ENCODE measurements at places on chromosomes 3 and 15. TPM values are rescaled to one million over a fixed set of nuclear protein-coding genes. Genes with fewer than 3 reads are reported as not detected.

GRCh38 chr3:84958495-84959469, at the start of gene CADM2:
Gene CADM2, plus strand, starts transcription at chr3:84958989.
- H3K4me1 ChIP-seq, result no peaks in the 10 kb centered on the region
- no peak within 1 kb of the TSS for H3K27ac ChIP-seq
- H3K36me3 ChIP-seq, result no peaks in the 10 kb centered on the region
- no peaks in the 10 kb centered on the region for H3K27me3 ChIP-seq
- peak within 1 kb of the TSS; percentile 58 for H3K4me3 ChIP-seq

DNA sequence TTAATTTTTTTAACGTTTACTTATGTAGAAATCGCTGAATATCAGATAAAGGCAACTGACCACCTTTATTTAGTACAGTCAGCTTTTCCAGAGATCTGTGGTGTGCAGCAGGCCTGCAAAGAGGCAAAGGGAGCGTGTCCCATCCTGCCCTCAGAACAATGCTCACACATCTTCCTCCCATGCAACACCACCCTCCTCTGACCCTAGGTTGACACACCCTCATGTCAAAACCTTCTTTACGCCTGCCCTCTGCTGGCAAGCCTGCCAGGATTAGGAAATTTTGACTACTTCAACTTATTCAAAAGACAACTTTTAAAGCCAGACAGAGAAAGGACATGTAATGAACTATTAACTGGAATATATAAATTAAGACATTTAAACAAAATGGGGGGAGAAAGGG, 513.7 kb downstream of the FOXP1 start:
- no peaks in the 10 kb centered on the region for H3K27me3 ChIP-seq
- no peaks in the 10 kb centered on the region for H3K36me3 ChIP-seq
- no peak for DNase-seq
- H3K27ac ChIP-seq, result no peak overlapping the region

DNA sequence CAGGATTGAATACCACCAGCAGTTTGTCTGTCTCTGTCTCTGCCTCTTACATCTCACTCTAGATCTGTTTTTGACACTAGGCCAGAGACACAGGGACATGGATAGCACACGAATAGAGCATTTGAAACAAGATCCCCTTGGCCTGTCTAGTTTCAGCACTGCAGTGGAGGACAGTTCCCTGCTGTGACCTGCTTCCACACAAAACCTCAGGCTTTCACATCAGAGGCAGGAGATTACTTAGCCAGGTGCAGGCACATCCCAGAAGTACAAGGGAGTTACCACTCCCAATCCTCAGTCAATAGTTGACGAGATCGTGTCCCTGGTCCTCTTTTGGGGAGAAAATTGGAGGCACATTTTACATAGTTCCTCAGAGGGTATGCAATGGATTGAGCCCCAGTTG, 34.0 kb upstream of the CCK start:
- no peaks in the 10 kb centered on the region for H3K27me3 ChIP-seq
- no peaks in the 10 kb centered on the region for H3K4me1 ChIP-seq
- H3K4me3 ChIP-seq, result no peak overlapping the region
- no peaks in the 10 kb centered on the region for H3K36me3 ChIP-seq

DNA sequence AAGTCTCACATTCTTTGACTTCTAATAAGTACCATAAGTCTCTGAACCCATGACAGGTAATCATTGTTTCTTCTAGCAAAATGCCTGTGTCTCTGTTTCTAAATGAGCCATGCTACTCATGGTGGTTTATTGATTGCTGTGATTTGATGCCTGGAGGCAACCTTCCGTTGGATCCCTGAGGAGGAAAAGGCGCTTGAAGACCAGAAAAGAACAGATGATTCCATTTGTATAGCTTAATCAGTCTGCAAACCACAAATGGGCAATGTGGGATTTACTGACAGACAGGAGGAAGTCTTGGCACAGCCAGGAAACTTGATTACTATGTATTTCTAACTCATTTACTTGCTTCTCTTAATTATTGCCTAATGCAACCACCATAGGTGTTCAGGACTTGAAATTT, 103.1 kb upstream of the MRPL3 start:
- no peaks in the 10 kb centered on the region for H3K36me3 ChIP-seq
- no peaks in the 10 kb centered on the region for H3K4me1 ChIP-seq
- no peak overlapping the region for H3K4me3 ChIP-seq

DNA sequence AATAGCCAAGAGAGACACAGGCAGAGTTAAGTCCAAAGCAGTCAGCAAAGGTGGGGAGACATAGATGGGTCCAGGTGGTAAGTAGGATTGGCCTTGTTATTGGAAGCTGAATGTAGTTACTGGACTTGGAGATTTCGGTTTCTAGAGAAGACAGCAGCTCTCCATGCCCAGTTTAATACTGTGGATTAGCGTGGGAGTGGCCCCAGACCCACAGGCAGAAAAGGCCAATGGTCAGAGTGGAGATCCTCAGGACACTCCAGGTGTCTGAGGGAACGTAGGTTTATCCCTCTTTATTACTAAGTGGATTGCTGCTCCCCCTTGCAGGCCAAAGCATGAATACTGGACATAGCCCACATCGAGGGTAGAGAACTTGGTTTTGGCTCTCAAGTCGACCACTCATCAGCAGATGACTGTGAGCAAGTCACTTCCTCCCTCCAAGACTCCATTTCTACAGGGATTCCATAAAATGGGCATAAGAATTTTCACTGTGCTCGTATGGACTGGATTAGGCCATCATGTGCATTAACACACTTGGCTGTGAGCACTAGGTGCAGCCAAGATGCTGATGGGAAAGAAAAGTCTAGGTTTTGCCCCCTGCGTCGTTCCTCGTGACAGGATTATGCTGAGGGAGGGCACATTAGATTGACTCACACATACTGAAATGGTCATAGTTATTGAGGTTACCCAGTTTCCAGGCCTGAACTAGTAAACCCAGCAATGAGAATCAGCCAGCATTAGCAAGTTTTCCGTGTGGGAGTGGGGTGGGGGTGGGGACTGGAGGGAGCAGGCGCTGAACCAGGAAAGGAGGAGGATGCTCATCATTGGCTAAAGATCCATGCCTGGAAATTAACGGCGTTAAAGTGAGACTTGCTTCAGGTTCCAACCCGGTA, 225.2 kb upstream of the TPRG1 start:
- no peaks in the 10 kb centered on the region for H3K36me3 ChIP-seq
- peaks cover 39% of the 10 kb centered on the region for H3K4me1 ChIP-seq
- H3K4me3 ChIP-seq, result peak overlapping the region; percentile 49
- peak overlapping the region; percentile 79 for H3K27ac ChIP-seq

GRCh38 chr3:13063225-13063624, 10.0 kb downstream of the IQSEC1 start:
- DNase-seq, result no peak
- no peak overlapping the region for H3K4me3 ChIP-seq
- H3K36me3 ChIP-seq, result no peaks in the 10 kb centered on the region
- no peak overlapping the region for H3K27ac ChIP-seq
- no peaks in the 10 kb centered on the region for H3K27me3 ChIP-seq

DNA sequence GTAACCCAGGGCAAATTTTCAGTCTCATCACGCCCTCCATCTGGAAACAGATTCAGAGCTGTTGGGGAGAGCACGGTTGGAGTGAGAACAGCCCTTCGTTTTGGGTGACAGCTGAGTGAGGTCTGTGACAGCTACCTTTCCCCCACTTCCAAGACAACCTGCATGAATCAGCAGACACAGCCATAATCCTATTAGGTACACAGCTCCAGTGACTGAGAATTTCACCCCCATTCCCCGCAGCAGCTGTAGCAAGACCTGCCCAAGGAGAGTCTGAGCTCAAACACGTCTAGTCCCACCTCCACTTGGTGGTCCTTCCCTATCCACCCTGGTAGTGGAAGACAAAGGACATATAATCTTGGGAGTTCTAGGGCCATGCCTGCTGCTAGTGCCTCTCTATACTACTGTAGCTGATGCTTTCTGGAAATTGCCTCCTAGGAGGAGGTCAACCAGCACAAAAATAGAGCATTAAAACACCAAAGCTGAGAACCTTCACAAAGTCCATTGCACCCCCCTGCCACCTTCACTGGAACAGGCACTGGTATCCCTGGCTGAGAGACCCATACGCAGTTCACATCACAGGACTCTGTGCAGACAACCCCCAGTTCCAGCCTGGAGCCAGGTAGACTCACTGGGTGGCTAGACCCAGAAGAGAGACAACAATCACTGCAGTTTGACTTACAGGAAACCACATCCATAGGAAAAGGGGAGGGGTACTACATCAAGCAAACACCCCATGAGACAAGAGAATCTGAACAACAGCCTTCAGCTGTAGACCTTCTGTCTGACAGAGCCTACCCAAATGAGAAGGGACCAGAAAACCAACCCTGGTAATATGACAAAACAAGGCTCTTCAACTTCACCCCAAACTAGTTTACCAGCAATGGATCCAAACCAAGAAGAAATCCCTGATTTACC, 448.6 kb upstream of the CBLB start:
- H3K27ac ChIP-seq, result no peak overlapping the region
- H3K4me1 ChIP-seq, result no peaks in the 10 kb centered on the region
- no peaks in the 10 kb centered on the region for H3K36me3 ChIP-seq
- no peak for DNase-seq
- H3K27me3 ChIP-seq, result no peaks in the 10 kb centered on the region

DNA sequence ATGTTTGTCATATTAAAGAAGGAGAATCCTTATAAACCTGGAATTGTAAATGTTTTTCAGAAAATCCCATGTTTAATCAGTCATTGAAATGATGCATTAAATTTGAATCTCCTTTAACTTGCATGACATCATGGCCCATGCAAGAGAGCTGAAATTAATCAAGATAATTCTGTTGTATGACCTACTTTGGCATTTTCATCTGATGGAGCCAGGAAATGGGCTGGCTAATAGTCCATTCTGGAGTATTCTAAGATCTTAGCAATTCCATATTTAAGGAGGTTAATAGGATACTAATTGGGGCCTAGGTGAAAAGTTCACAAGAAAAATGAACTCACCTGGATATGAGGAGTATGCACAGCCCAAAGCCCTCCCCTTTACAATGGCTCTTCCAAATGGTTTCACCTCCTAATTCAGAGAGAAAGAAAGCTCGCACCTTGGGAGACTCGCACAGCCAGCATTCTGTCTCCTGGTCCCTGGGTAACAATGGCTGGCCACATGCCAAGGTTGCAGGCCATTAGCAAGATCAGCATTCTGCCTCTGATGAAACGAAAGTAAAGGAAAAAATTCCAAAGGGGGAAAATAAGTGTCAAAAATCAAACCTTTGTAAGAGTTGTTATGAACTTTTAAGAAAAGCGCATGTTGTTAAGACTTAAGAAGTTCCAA, 786.4 kb downstream of the MCTP2 start:
- no peak overlapping the region for H3K27ac ChIP-seq
- H3K4me1 ChIP-seq, result peaks cover 3% of the 10 kb centered on the region
- no peak for DNase-seq
- H3K4me3 ChIP-seq, result no peak overlapping the region

GRCh38 chr3:178485756-178486155, 50.5 kb upstream of the KCNMB2 start:
- H3K27ac ChIP-seq, result no peak overlapping the region
- no peaks in the 10 kb centered on the region for H3K36me3 ChIP-seq

DNA sequence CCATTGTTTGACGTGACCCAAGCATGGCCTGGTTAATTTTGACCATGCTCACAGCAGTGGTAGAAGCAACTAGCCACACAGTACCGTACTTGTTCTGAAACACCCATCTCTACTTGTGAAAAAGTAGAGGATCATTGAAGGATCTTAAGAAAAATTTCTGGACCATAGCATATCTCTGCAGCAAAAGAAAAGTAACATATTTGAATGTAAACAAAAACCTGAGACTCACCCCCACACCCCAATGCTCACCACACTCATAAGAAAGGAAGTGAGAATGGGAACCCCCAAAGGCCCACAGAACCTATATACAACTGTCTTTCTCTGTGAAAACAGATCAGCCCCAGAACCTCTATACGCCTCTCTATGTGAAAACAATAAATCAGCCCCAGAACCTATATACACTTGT, 33.8 kb upstream of the TFRC start:
- H3K27me3 ChIP-seq, result no peaks in the 10 kb centered on the region
- H3K36me3 ChIP-seq, result no peaks in the 10 kb centered on the region
- DNase-seq, result no peak
- no peaks in the 10 kb centered on the region for H3K4me1 ChIP-seq
- H3K27ac ChIP-seq, result no peak overlapping the region

GRCh38 chr15:71893691-71894090, 83.3 kb downstream of the NR2E3 start:
- DNase-seq, result no peak
- H3K36me3 ChIP-seq, result peaks cover under 1% of the 10 kb centered on the region
- no peak overlapping the region for H3K4me3 ChIP-seq
- H3K4me1 ChIP-seq, result no peaks in the 10 kb centered on the region
- no peak overlapping the region for H3K27ac ChIP-seq
- H3K27me3 ChIP-seq, result no peaks in the 10 kb centered on the region

DNA sequence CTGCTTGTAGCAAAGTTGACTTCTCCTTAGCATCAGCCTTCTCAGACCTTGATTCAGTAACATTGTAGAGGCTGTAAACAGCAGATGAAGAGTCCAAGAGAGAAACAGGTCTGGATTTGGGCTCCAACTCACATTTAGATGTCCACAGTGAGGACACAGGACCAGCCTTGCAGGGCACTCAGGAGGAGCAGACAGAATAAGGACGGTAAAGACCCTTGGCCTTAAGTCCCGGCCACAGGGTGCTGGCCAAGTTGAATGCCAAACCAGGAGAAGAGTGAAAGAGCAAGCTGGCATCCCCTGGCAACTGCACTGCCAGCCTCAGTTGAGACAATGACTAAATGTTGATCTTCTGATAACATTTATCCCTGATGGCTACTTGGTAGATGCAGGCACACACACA, 136.3 kb downstream of the LRRK1 start:
- H3K27ac ChIP-seq, result no peak overlapping the region
- no peak overlapping the region for H3K4me3 ChIP-seq
- H3K4me1 ChIP-seq, result no peaks in the 10 kb centered on the region
- H3K36me3 ChIP-seq, result peaks cover 5% of the 10 kb centered on the region

- no peak overlapping the region for H3K4me3 ChIP-seq
- H3K4me1 ChIP-seq, result peaks cover 52% of the 10 kb centered on the region
- no peaks in the 10 kb centered on the region for H3K36me3 ChIP-seq
- H3K27me3 ChIP-seq, result no peaks in the 10 kb centered on the region
- no peak for DNase-seq
Observed at GRCh38 chr15:101194546-101195125, 57.2 kb downstream of the CHSY1 start.

GRCh38 chr15:96316953-96317629, 13.4 kb upstream of the NR2F2 start:
- H3K4me1 ChIP-seq, result peaks cover 25% of the 10 kb centered on the region
- H3K36me3 ChIP-seq, result no peaks in the 10 kb centered on the region
- no peaks in the 10 kb centered on the region for H3K27me3 ChIP-seq
- DNase-seq, result no peak
- H3K4me3 ChIP-seq, result no peak overlapping the region
- H3K27ac ChIP-seq, result peak overlapping the region; percentile 59

GRCh38 chr3:71859123-71859519, 74.2 kb upstream of the PROK2 start:
- H3K36me3 ChIP-seq, result no peaks in the 10 kb centered on the region

THRB gene
- 3.9 TPM for total RNA-seq

TICRR gene
- 20.5 TPM for total RNA-seq

WDR93 gene
- 0.18 TPM for total RNA-seq

CPLX3 gene
- total RNA-seq, result not detected

IQCH gene
- total RNA-seq, result 3.9 TPM

KIF7 gene
- 6.5 TPM for total RNA-seq

AADACL2 gene
- not detected for total RNA-seq

XCR1 gene
- total RNA-seq, result not detected

SKOR1 gene
- total RNA-seq, result 0.21 TPM

FBXO40 gene
- not detected for total RNA-seq

SHC4 gene
- total RNA-seq, result 0.10 TPM

EID1 gene
- 102 TPM for total RNA-seq

Data from Panc1 (cell line).